DND-41 (cell line): ENCODE measurements at places on chromosomes 11 and 22.
A peak's percentile ranks its signal among the peaks of the same experiment; 100 is the strongest.

GRCh38 chr11:111336582-111337256 is 38.4 kb downstream of the POU2AF3 start:
- no peaks in the 10 kb centered on the region for H3K27me3 ChIP-seq
- H3K4me1 ChIP-seq = no peaks in the 10 kb centered on the region
- no peak overlapping the region for H3K27ac ChIP-seq
- H3K4me3 ChIP-seq = no peak overlapping the region

GRCh38 chr11:31995525-31996094 is 95.3 kb upstream of the RCN1 start:
- peaks cover 4% of the 10 kb centered on the region for H3K27me3 ChIP-seq
- H3K27ac ChIP-seq = no peak overlapping the region
- H3K4me1 ChIP-seq = peaks cover 12% of the 10 kb centered on the region
- DNase-seq = peak; percentile 56

GRCh38 chr11:66044757-66045156 is 4.2 kb downstream of the GAL3ST3 start:
- H3K36me3 ChIP-seq = no peaks in the 10 kb centered on the region
- H3K27ac ChIP-seq = no peak overlapping the region
- no peak for DNase-seq

DNA sequence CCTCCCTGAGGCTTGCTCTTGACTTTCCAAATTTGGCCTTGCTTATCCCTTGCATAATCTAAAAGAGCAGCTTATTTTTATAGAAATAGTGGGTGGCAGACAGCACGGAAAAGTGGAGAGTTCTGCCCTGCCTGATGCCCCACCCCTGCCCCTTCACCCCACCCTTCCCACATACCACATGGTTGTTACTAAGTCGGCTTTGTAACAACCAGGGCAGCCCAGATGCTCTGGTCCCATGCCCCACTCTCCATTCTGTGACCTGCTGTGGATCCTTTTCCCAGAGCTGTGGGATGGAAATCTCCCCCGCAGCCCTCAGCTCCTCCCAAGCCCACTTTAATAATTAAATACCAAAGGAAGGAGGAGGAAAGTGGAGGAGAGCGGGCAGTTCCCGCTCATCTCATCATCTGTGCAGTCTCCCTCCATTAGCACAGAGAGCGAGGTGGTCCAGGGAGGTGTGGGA is 10.9 kb downstream of the MRGPRF start:
- H3K4me3 ChIP-seq = no peak overlapping the region
- H3K27ac ChIP-seq = no peak overlapping the region
- H3K36me3 ChIP-seq = no peaks in the 10 kb centered on the region
- peaks cover 7% of the 10 kb centered on the region; the same call in 1 of the 2 replicates for H3K4me1 ChIP-seq
- no peak for DNase-seq
- no peaks in the 10 kb centered on the region for H3K27me3 ChIP-seq

DNA sequence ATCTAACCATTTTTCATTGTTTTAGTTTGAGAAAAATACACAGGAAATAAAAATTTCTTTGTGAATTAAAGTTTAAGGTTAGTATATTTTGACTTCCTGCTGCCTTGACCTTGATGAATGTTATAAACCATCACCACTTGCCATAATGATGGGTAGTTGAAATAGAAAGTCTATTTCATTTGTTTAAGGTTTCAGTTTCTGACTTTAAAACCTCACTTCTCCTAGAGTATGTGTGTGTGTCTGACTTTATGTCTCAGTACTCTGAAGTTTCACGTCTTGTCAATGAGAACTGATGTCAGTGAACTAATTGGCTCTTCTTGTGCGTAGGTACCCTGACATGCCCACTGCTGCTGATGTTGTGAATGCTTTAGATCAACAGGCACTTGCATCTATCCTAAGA is 188.2 kb downstream of the METTL15 start:
- no peaks in the 10 kb centered on the region for H3K27me3 ChIP-seq
- H3K36me3 ChIP-seq = peaks cover 35% of the 10 kb centered on the region
- no peaks in the 10 kb centered on the region for H3K4me1 ChIP-seq
- no peak for DNase-seq
- H3K4me3 ChIP-seq = no peak overlapping the region

DNA sequence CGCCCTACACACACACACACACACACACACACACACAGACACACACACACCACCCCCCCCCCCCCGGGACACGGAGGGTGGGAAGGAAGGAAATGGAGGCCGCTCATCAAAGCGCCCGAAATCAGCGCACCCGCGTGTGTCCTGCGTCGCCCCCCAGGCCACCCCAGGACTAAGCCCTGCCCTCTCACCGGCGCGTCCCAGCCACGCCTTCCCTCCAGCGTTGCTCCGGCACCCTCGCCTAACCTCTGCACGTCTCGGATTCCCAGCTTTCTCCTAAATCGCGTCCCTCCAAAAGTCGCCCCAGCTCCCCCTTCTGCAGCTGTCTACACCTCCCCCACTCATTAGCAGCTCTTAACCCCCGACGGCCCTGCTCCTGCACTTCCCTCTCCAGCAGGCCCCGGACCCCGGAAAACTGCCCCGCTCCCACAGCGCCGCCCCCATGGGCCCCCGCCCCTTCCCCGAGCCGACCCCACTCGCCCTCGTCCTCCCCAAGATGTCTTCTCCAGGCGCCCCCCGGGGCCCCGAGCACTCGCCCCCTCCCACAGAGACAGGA is 557 bp downstream of the PACSIN2 start:
- H3K27ac ChIP-seq = peak overlapping the region; percentile 82
- no peaks in the 10 kb centered on the region for H3K27me3 ChIP-seq
- H3K4me1 ChIP-seq = peaks cover 23% of the 10 kb centered on the region
- DNase-seq = peak; percentile 66

- H3K4me3 ChIP-seq = no peak overlapping the region
- DNase-seq = no peak
- H3K27me3 ChIP-seq = no peaks in the 10 kb centered on the region
- H3K4me1 ChIP-seq = peaks cover 2% of the 10 kb centered on the region; the same call in 1 of the 2 replicates
- no peaks in the 10 kb centered on the region for H3K36me3 ChIP-seq
- no peak overlapping the region for H3K27ac ChIP-seq
These were observed 42.8 kb upstream of the DKK3 start for GRCh38 chr11:12051287-12051662.

DNA sequence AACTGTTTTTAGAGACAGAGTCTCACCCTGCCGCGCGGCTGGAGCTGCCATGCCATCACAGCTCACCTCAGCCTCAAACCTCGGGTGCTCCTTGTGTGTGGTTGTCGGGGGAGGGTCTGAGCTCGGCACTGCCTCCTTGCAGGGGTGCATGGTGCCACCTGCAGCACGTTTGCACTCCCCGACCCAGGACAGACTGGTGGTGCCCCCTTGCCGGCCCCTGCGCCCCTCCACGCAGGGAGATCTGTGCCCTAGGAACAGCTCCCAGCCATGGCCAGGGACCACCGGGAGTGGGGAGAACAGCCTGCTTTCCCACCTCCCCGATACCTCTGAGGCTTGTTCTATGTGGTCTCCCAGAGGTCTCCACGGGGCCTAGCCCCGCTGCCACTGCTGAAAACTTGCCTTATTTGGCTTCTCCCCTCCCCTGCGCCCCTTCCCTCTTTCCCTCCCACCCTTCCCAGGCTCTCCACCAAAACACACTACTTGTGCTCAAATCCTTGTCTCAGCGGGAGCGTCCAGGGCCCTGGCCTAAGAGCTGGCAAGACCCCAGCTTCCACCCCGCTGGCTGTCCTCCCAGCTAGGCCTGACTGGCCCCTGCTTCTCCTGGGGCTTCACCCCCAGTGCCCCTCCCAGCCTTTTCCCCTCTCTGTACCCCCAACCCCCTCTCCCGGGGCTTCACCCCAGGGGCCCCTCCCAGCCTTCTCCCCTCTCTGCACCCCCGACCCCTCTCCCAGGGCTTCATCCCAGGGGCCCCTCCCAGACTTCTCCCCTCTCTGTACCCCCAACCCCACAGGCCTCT is 13.4 kb upstream of the TPCN2 start:
- no peak overlapping the region for H3K27ac ChIP-seq
- no peaks in the 10 kb centered on the region for H3K4me1 ChIP-seq
- H3K27me3 ChIP-seq = peaks cover 3% of the 10 kb centered on the region
- DNase-seq = no peak
- H3K4me3 ChIP-seq = no peak overlapping the region

DNA sequence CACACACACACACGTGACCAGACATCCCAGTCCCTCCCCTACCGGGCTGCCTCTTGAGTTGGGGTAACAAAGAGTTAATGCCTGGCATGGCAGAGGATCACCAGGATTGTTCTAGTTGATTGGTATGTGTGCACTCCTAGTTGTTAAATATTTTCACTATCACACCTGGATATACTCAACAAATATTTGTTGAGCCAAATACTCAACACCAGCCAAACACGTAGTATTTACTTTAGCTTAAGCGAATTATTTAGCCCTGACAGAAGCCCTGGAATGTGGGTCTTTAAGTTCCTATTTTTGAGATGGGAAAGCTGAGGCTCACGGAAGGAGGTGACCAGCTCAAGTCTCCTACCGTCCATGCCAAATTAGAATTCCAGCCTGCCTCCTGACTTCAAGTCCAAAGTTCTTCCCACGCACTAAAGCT is 10.5 kb downstream of the CD3E start:
- no peak overlapping the region for H3K4me3 ChIP-seq
- DNase-seq = peak; percentile 31
- peaks cover 55% of the 10 kb centered on the region for H3K36me3 ChIP-seq
- peaks cover 99% of the 10 kb centered on the region for H3K4me1 ChIP-seq
- H3K27me3 ChIP-seq = no peaks in the 10 kb centered on the region
- H3K27ac ChIP-seq = peak overlapping the region; percentile 96

DNA sequence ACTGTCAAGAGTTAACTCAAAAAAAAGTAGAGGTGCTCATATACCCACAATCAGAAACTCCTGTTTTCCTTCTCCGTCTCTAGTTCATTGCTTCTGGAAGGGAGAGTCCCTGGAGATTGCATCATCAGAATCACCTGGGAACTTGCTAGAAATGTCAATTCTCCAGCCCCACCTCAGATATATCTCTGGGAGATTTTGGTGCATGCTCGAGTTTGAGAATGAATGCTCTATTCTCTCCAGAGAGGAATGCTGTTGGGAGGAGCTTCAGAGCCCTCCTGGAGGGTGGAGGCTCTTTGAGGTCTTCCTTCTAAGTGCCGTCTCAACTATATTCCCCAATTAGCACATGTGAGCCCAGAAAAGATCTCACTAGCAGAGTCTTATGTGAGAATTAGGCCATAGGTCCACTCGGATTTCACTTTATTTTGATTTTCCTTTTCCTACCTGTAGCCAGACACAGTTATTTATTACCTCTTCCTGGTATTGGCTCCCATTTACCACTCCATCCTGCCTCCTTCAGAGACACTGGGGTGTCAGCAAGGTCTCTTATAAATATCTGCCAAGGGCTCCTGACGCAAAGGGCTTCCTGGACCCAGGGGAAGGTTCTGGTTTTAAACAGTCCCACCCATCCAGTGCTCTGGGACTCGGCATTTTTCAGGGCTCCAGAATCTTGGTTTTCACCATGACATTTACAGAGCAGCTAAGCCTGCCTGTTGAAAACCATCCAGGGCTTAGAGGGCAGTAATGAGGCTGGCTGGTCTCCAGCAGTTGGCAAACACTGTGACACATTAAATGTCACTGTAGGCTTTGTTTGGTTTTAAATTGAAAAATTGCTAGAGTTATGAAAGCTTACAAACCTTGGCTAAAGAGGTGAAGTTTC is 136.2 kb downstream of the CD44 start:
- DNase-seq = no peak
- H3K27me3 ChIP-seq = no peaks in the 10 kb centered on the region
- H3K4me3 ChIP-seq = no peak overlapping the region
- no peaks in the 10 kb centered on the region for H3K4me1 ChIP-seq

GRCh38 chr11:5362017-5362625 is 10.8 kb downstream of the OR51B6 start:
- no peaks in the 10 kb centered on the region for H3K36me3 ChIP-seq
- no peak for DNase-seq
- H3K27ac ChIP-seq = no peak overlapping the region
- no peaks in the 10 kb centered on the region for H3K27me3 ChIP-seq
- H3K4me3 ChIP-seq = no peak overlapping the region

GRCh38 chr22:48267681-48268080 is 1505.2 kb downstream of the TBC1D22A start:
- H3K4me3 ChIP-seq = no peak overlapping the region
- H3K36me3 ChIP-seq = no peaks in the 10 kb centered on the region
- H3K4me1 ChIP-seq = no peaks in the 10 kb centered on the region

DNA sequence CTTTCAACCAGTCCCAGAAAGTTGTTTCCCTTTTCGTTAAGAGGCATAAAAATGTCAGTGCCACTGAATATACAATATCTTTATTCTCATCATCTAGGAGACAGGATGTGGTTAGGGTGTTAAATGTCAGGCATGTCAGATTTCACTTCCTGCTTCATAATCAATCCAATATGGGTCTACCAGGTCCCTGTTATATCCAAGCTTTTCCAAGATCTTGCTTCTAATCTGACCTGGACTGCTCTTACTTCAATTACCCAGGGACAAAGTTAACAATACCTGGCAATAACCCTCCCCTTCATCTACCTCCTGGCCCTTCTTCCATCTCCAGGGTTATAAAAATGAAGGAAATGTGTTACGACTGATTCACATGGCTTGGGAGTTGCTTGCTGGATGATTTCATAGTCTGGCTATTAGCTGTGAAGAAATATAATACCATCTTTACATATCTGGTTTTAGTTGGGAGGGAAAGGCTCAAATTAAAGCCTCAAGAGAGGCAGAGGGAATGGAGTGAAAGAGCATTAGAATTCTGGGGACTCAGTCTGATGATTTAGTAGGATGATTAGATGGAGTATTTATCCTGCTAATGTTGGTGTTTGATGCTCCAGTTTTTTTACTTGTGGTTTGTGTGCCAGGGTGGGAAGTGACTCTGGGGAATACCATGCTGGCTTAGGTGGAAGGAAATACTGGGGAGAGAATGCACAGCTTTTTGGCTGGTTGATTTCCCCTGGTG is 534.3 kb downstream of the ETS1 start:
- peak overlapping the region; percentile 37 for H3K4me3 ChIP-seq
- no peaks in the 10 kb centered on the region for H3K36me3 ChIP-seq
- DNase-seq = no peak
- no peaks in the 10 kb centered on the region for H3K27me3 ChIP-seq
- peaks cover 73% of the 10 kb centered on the region for H3K4me1 ChIP-seq

DNA sequence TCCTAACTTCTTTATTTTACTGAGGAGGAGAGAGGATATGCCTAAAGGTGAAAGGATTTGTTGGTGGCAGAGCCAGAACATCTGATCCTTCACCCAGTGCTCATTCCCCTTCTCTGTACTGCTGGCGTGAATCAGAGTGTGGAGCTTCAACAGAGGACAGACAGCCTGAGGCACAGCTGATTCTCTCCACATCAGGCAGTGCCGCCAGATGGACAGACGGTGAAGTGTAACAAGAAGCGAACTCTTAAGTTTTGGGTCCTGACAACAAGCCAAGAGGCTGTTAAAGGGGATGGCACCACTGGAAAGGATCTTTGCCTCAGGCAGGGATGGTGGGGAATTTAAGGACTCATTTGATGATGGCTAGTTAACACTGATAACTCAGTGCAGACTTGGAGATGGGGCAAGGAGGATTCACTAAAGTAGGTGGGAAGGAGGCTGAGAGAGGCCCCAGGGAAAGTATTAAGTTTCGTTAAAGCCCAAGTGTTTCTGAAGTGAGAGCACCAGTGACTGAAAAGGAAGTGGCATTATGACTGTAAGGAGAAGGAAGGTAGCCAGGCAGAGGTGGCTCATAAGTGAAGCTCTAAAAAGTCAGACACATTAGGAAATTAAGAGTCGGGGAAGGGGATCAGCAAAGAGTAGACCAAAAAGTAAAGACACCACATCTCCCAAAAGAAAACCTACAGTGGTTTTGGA is 81.3 kb downstream of the CLPB start:
- H3K27ac ChIP-seq = no peak overlapping the region
- no peak for DNase-seq
- H3K36me3 ChIP-seq = peaks cover 46% of the 10 kb centered on the region; the same call in 1 of the 2 replicates
- H3K27me3 ChIP-seq = no peaks in the 10 kb centered on the region
- no peak overlapping the region for H3K4me3 ChIP-seq
- no peaks in the 10 kb centered on the region for H3K4me1 ChIP-seq

GRCh38 chr11:2678396-2678795 is 21.4 kb downstream of the KCNQ1OT1 start:
- H3K27me3 ChIP-seq = no peaks in the 10 kb centered on the region
- no peaks in the 10 kb centered on the region for H3K4me1 ChIP-seq
- no peak overlapping the region for H3K27ac ChIP-seq
- no peak overlapping the region for H3K4me3 ChIP-seq
- H3K36me3 ChIP-seq = no peaks in the 10 kb centered on the region
- no peak for DNase-seq
